ENCODE measurements at places on chromosomes 4 and X.

GRCh38 chr4:187073820-187074219 lies 350.2 kb upstream of the FAT1 start:
- no peak for DNase-seq

- DNase-seq = no peak
Measured at GRCh38 chr4:86976801-86977485, 42.1 kb downstream of the AFF1 start.

DNA sequence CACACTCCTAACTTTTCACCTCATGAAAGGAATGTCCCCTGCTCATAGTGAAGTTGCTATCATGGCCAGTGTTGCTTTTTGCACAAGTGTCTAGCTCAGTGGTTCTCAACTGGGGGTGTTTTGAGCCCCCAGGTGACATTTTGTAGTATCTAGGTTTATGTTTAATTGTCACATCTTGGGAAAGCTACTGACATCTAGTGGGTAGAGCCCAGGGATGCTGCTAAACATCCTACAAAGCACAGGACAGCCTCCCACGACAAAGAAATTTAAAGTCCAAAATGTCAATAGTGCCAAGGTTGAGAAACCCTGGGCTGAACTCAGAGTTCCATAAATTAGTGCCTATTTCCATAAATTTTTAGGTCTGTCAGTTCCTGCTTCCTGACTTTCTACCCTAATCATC lies 70.7 kb upstream of the HCCS start:
- DNase-seq = no peak

DNA sequence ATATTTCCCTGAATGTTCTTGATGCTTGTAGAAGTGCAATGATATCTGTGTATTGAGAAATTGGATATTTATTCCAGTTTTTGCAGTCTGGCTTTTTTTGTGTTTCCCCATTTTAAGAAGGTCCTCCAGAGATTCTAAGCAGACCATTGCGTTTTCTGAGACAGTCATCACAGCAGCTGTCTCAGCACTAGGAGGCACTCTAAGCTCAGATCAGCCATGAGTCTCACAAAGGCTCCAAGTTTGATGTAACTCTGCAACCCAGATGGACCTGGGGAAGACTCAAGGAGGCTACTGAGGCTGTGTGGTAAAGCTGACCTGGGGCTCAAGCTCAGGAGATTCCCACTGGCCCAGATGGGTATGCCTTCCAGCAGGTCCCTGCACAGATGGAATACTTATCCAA lies 89.3 kb upstream of the CYLC1 start:
- DNase-seq = no peak

DNA sequence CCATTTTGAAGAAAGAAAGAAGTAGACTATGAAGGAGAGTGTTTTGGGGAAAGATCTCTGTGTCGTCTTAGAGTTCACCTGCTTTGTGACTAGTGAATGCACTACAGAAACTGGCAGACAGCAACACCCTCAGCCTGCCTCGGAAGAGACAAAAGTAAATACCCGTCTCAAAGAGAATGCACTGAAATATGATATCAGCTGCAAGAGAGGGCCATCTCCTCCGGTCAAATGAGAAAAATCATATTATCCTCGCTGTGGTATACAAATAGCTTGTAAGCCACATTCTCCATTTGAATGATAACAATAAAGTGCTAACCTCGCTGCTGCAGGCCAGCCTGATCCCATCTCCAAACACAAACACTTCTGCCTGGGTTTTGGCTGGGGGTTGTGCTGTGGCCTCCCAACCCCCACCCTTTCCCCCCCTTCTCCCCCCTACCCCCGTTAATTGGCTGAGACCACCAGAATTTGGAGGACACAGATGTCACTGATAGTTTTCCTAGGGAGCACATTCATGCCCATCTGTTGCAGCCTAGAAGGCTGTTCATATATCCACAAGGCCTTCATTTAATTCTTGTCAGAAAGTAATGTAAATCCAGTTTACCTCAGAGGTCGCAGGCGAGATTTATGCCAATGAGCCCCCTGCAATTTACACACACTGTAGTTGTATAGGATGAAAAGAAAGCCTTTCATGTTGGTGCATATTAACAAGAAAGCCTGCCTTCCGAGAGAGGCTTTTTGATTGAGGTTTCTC lies 46.3 kb downstream of the ALPK1 start:
- DNase-seq = peak; percentile 8

DNA sequence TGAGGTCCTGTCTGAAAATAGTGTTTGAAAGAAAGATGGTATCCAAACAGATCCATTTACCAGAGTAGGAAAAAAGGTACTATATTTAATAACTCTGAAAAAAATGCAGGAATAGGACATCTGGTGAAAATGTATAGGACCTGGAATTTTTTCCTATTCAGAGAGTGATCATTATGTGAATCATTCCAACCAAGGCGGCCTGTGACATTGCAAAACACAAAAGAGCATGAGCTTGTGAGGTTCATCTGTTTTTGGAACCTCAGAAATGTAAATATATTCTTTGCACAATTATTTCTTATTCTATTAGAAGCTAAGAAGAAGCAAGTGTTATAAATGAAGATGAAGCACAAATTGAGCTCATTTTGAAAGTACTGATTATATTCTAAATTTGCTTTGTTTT lies 2.0 kb downstream of the C4orf51 start:
- DNase-seq = no peak

DNA sequence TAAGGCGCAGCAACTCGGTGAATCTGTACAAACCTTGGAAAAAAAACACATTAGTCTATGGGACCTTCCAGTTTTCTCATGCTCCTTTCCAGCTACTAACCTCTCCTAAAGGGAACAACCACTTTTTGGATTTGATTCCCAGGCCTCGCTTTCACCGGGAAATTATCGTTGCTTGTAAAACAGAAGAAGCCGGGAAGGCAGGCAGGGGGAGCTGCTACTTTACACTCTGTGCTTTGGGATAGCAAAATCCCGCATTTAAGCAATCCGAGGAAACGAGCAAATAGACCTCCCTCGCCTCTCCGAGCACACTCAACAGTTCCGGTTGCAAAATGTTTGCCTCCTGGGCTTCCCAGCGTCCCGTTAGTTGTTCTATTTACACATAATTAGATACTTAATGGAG lies 1.2 kb downstream of the CD38 start:
- peak; percentile 39 for DNase-seq

GRCh38 chr4:39587881-39588280 lies 50.8 kb downstream of the SMIM14 start:
- DNase-seq = no peak

DNA sequence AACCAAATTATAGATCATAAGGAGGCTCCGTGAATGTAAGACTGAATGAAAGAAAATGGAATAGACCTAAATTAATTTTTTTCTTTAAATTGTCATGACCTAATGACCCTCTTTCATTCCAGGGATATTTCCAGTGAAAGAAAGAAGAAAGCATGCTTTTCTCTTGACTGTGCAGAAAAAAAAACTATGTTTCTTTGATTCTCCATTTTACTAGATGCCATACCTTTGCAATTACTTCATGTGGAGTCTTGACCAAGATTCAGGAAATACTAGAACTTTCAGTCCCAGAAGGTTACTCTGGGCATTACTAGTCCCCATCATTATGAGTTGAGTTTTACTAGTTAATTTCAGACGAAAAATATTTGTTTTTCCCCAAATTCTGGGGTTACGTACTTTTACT lies 6.4 kb upstream of the COMMD8 start:
- no peak for DNase-seq

GRCh38 chrX:132045456-132045855 lies 22.4 kb downstream of the STK26 start:
- no peak for DNase-seq

- DNase-seq = no peak
Measured at GRCh38 chr4:54099748-54100574, at the start of gene GSX2. TSS of gene GSX2 (plus strand) at chr4:54100163. CDS start at chr4:54100345, 182 bp downstream.

DNA sequence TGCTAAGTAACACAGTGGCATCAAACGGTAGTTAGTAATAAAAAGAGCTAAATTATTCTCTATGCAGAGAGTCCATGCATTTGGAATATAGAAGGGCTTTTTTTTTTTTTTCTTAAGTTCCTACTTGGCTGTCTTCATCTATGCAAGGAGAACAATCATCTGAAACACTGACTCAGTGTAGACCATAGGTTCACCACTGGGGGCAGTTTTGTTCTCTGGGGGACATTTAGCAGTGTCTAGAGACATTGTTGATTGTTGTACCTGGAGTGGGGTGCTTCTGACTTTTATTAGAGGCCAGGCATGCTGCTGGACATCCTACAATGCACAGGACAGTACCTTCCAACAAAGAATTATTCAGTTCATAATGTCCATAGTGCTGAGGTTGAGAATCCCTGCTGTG lies 41.2 kb downstream of the TMA16 start:
- no peak for DNase-seq

DNA sequence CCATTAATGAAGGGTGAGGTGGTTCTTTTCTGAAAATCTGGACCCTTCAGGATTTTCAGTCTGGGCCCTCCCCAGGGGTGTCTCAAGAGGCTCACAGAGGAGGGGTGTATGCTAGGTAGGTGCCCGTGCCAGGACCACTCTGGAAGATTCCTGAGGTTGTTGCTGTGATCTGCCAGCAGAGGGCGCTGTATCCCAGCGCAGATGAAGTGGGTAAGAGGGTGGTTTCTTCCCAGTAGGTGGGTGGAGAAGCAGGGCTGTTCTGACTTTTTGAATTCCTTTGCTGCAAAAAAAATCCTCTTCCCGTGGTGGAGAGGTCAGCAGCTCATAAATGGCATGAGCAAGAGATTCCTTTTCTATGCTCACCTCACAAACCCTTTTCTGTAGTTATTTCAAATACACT lies 51.1 kb downstream of the SCML1 start:
- peak; percentile 10 for DNase-seq

DNA sequence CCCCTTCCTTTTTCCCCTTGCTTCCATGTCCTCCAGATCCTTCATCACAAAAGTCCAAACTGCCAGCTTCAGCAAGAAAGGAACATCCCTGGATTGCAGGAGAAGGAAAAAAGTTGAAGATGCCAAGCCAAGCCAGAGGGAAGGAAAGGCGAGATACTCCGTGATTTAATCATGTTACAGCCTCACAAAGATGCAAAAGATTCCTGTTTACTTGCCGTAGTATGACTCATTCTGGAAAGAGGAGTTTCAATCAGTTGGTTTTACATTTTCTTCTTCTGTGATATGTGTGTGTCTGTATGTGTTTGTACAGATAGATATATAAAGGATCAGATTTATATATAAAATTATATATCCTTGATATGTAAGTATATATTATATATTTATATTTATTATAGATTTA lies 69.3 kb downstream of the BTC start:
- no peak for DNase-seq

GRCh38 chrX:36583674-36584073 lies 424.5 kb upstream of the FAM47C start:
- no peak for DNase-seq

- no peak for DNase-seq
Measured at GRCh38 chrX:101745046-101745445, 85.4 kb upstream of the ARMCX2 start.

GRCh38 chr4:168664242-168664891 lies 167.5 kb downstream of the PALLD start:
- DNase-seq = no peak

- no peak for DNase-seq
Measured at GRCh38 chrX:3699821-3700381, 13.5 kb downstream of the PRKX start.

DNA sequence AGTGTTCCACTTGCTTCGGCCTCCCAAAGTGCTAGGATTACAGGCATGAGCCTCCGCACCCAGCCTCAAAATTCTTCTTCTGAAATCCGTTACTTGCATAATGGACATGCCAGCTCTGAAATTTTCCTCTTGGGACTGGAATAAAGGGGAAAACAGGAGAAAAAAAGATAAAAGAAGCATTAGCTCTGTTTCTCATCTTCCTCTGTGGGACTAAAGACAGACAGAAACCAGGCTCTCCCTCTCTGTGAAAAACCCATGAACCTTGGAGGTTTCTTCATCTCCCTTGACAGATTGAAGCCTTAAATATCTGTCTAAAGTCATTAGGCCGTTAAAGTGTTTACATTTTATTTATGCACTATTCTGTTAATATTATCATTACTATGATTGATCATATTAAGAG lies 19.4 kb upstream of the PRSS12 start:
- no peak for DNase-seq

GRCh38 chr4:154999950-155000578 lies 208.4 kb upstream of the NPY2R start:
- DNase-seq = no peak

DNA sequence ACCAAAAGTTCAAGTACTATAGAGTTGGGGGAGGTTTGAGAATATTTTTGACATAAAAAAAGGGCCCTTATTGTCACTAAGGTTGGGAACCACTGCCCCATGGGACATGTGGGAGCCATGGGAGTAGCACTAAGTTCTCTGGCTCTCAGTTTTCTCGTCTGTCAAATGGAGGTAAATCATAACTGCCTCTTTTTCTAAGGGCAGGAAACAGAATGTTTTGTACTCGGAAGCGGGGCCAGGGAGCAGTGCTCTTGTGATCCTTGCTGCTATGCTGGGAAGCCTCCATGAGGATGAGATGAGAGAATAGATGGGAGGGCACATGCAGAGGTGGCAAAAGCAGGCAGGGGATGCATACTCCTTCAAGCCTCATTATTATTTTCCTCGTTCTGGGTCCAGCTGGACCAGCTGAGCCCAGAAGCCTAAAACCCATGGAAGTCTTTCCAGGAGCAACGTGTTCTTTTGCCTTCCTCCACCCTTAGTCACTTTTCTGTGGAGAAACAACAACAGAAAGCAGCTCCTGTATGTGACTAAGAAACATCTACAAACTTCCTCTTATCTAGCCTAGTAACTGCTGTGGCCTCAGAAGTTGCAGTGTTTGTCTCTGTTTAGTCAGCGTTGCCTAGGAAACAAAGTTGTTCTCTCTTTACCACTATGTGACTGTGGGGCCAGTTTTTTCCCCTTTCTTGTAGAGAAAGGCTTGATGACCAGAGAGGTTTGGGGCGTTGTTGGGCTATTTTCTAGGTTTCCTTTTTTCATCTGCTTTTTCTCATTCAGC lies 64.8 kb downstream of the TSC22D3 start:
- DNase-seq = peak; percentile 59

DNA sequence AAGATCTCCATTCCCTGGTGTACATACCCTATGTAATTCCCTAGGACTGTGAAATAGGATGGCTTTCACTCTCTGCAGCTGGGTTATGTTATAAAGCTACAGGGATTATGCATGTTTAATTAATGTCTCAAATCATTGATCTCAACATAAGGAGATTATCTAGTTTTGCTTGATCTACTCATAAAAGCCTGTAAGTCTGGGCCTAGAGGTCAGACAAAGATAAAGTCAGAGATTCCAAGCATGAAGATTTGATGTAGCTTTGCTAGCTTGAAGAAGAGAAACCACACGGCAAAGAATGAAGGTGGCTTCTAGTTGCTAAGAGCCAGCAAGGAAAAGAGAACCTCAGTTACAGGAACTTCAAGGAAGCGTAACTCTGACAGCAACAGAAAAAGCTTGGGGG lies 456.9 kb downstream of the CCSER1 start:
- DNase-seq = no peak

DNA sequence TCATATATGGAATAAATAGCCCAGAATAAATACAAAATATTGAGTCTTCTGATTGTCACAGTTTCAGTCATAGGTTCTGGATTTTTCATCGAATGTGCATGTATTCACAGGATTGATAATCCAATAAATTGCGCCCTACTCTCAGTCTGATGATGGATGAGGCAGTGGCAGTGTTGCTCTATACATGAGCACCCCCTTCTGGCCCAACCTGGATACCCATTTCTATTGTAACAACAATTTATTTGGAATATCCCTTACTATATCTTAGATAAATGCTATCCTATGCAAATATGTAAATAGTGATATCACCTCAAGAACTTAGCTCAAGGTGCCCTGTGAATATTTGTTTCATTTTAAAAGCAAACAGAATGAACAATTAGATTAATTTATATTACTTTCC lies 733.7 kb upstream of the PABPC4L start:
- DNase-seq = no peak

- peak; percentile 49 for DNase-seq
Measured at GRCh38 chr4:108172231-108172752, 3.6 kb upstream of the LEF1 start.
